ENCODE measurements at places on chromosomes 2 and 18. TPM values are rescaled to one million over a fixed set of nuclear protein-coding genes. Genes with fewer than 3 reads are reported as not detected.

The FZD7 gene
- 12.2 TPM for total RNA-seq

The OSBPL1A gene
- 74.4 TPM for total RNA-seq

GRCh38 chr2:104944495-104944894 lies 90.6 kb downstream of the POU3F3 start:
- DNase-seq, result no peak

The FEV gene
- total RNA-seq, result not detected

The NPHP1 gene
- total RNA-seq, result 3.2 TPM

- no peak for DNase-seq
Observed at GRCh38 chr2:50952596-50952995, 79.3 kb downstream of the NRXN1 start.

The TOGARAM2 gene
- 15.5 TPM for total RNA-seq

- DNase-seq, result no peak
Observed at GRCh38 chr2:233258211-233258610, 6.7 kb downstream of the ATG16L1 start.

DNA sequence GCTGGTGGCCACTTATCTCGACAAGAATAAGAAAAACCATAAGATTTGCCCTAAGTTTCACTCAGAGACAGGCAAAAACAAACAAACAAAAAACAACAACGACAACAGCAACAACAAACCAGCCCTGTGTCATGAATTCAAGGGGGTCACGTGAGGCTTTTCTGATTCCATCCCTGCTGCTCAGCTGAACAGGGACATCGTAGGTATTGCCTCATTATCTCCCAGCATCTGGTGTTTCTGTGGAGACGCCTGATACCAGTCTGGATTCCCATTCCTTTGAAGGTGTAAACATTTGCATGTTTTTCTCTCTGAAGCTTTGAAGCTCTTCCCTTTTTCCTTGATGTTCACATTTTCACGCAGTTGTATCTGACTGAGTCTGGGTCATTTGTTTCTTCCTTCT lies 117.4 kb downstream of the KCNF1 start:
- DNase-seq, result no peak

DNA sequence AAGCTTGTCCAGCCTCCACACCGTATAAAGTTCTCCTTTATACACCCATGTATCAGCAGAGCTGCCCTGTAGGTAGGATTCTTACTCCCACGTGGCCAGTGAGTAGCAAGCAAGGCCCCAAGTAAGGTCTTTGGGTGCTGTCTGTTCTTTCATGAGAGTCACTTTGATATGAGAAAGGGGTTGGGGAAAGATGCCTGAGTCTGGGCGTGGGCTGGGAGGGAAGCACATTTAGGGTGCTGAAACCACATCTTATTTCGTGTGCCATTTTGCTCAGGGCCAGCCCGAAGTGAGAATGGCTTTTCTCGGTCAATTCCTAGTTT lies 436 bp upstream of the ITPRIPL1 start:
- DNase-seq, result no peak

DNA sequence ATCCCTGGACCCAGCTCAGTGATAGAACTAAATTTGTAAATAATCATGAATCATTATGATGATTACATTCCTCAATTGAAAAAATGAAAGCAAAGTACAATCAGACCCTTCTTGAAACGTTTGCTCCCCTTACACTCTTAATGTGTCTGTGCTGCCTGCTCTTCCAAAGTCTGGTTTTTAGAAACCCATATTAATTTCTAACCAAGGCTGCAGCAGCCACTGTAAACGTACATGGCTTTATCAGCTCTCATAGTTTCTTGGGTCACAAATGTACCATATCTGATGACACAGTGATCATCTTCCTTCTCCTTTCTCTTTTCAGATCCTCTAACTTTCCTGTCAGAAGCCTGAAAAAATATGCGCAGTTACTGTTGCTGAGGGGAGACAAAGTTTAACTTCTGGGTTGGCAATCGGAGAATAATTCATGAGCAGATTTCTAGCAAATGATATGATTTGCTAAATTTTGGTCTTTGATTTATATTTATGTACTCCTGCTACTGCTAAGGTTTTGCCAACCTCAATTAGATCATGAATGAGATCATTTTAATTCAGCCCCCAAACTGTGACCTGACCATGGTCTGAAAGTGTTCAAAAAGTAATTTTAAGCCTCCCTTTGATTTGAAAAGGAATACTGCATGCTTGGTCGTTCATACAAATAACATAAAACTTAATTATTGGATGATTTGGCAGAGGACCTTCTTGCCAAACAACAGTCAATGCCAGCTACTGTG lies 12.3 kb downstream of the ZEB2 start:
- no peak for DNase-seq

DNA sequence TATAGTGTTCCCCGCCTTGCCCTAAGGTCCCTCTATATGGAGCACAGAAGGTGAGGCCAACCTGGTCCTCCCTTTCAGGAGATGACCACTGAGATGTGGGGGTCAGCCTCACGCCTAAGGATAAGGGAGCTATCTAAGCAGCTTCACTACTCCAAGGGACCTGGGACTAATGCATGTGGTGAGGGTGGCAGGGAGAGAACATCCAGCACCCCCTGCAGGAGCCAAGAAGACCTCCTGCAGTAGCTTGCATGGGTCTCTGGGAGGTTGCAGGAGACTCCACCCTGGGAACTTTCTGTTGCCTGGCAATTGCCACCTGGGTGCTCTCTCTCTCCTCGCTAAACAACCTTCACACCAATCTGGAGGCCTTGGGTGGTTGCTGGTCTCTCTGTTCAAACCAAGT lies 93.0 kb upstream of the KLHL29 start:
- no peak for DNase-seq

GRCh38 chr2:224883700-224884099 lies 158.6 kb downstream of the DOCK10 start:
- DNase-seq, result no peak

- no peak for DNase-seq
Observed at GRCh38 chr2:164014791-164015190, 279.0 kb upstream of the FIGN start.

GRCh38 chr18:79556829-79557585 lies 122.6 kb upstream of the CTDP1 start:
- no peak for DNase-seq

DNA sequence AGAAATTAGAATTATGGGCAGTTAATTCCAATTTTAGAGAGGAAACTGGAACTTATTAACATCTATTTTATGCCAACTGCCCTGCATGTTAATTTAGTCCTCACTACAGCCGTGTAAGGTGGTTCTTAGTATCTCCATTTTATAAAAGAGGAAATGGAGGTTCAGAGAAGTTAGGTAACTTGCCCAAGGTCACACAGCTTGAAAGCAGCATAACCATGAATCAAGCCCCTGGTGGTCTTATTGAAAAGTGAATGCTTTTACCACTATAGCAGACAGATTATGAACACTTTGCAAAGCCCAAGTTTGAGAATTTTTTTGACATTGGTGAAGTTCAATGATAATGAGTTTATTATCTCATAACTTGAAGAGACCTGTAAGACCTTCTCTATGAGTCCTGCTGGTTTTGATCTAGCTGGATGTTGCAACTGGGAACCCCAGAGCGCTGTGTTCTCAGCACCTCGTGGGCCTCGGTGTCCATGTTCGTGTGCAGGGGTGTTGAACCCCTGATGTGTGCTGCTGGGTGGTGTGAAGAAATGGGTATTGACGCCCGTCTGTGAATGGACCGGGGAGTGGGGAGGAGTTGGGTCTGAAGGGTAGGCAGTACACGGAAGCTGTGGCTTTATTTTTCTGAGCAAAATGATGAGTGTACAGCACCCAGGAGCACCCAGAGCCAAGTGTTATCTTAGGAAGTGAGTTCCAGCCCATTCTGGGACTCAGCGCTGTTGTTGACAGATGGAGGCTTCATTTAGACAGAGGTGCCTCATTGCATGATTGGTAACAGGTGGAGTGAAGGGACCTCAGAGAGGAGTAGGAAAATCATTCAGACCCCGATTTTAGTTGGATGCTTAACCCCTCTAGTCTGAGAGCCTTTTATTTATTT lies 9.7 kb downstream of the GREB1 start:
- DNase-seq, result no peak

- DNase-seq, result no peak
Observed at GRCh38 chr18:30489890-30490643, 552.5 kb downstream of the DSC3 start.

GRCh38 chr2:10002681-10003080 lies 40.7 kb upstream of the KLF11 start:
- no peak for DNase-seq

GRCh38 chr18:24488824-24489493 lies 28.5 kb downstream of the HRH4 start:
- DNase-seq, result no peak

The DRC1 gene
- not detected for total RNA-seq

DNA sequence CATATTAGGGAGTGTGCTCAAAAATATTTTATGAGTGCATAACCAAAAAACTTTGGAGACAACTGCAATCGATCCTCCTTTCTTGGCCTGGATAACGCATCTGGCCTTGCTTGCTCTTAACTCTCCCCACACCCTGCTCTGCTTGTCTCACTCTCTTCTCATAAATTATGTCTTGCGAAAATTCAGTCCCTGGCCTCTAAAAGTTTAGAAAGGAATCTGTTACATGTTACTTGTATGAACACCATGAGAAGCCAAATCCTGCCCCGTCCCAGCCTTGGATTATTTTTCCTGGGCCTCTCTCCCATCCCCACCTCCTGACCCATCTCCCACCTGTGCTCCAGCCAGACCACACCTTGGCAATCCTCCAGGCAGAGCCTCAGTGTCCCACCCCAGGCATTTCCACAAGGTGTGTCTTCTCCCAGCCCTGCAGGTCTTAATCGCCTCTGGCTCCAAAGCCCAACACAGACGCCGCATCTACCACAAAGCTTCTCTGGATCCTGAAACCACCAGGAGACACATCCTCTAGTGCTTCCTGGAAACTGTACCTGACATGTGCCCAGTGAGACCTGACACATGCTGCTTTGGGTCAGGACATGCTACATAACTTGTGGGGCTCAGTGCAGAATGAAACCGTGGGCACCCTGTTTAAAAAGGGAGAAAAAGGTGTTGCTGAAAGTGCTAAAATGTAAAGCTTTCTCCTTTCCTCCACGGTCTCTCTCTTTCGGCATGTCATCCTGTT lies 99.6 kb upstream of the ST3GAL5 start:
- no peak for DNase-seq

The UGT1A1 gene
- not detected for total RNA-seq

The PROC gene
- not detected for total RNA-seq

GRCh38 chr2:6841537-6842287 lies 24.0 kb downstream of the CMPK2 start:
- DNase-seq, result no peak

The DCC gene
- total RNA-seq, result not detected

GRCh38 chr2:213537579-213537978 lies 253.3 kb downstream of the SPAG16 start:
- DNase-seq, result no peak

- no peak for DNase-seq
Observed at GRCh38 chr2:143422681-143423080, 293.5 kb downstream of the ARHGAP15 start.

DNA sequence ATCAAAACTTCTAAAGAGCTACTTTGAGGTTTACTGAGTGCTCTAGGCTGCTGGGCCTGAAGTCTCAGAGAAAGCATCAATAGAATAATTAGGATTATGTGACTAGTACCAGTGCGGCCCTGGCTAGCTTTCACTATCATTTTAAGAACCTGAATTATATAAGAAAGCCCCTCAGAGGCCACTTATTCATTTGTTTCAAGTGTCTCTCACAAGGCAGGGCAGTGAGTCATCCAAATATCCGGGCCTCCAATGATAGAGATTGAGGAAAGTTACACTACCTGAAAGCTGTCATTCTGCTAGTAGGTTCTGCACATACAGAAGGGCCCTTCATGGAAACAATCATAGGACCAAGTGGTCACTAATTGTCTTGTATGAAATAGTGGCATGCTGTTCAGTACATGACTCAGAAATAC lies 193.1 kb downstream of the L3MBTL4 start:
- DNase-seq, result no peak

The TMEM169 gene
- total RNA-seq, result 0.27 TPM

The ST6GAL2 gene
- 1.7 TPM for total RNA-seq

GRCh38 chr2:202858601-202859000 lies 13.0 kb downstream of the ICA1L start:
- DNase-seq, result no peak

The CTAGE1 gene
- not detected for total RNA-seq

All from left cardiac atrium (tissue), 4 donors.